Activated T-helper 1 cell treated with anti-CD3 and anti-CD28 coated beads, Interleukin-2, amount 50 U/mL, for 16 hours (primary cell): ENCODE measurements at places on chromosomes 7 and 10.

DNA sequence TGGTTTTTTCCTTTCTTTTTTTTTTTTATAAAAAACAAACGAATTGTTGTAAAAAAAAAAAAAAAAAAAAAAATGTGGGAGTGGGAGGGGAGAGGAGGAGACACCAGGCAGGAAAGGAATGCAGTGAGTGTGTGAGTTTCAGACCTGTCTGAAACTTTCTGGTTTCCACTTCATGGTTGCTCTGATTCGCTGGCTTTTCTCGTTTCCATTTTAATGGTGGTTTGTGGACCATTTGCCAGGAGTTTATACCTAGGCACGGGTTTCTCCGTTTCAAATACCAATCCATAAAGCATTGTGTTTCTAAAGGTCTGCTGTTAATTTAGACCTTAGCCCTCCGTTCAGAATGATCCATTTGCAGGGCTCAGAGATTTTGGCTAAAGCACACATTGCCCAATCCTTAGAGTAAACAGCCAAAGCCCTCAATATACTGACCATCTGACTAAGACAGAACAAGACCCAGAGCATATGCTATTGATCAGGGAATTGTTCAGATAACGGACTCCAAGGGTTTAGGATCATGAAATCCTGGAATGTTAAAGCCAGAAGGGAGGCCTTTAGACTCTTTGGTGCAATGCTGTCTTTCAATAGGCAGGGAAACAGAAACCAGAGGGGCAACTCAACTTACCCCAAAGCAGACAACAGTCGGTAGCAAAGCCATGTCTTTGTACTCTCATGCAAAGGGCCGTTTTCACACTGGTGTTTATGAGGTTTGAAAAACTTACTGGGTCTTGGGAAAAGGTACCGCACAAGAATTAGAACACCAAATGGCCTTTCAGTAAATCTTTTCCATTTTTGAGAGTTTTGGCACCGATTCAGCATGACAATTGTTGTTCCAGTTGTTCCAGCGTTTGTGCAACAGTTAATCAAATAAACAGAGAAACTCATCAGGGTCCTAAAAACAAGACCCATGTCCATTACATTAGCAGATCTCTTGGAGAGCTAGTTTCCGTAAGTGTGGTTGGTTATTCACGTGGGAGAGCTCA lies 94.3 kb upstream of the AGBL3 start:
- no peak for DNase-seq

GRCh38 chr7:108293149-108293612 lies 163.0 kb upstream of the LAMB4 start:
- DNase-seq: no peak

DNA sequence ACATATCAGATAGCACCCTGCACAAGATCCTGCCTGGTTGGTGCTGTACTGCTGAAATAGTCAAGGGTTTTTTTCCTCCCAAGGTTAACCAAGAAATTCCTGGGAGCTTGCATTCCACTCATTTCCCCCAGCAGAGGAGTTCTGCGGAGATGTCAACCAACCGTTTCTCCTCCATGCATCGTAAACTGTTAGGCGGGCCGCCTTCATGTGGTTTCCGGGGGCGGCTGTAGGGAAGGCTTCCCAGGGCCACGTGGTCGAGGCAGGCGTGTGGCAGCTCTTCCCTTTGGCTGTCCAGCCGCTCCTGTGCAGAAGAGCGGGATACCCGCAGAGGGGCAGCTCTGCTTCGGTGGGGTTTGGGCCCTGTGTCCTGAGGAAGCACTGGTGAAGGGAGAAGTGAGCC lies 113.7 kb downstream of the RGS10 start:
- no peak for DNase-seq

- DNase-seq: no peak
Measured at GRCh38 chr7:49397750-49398149, 375.7 kb upstream of the VWC2 start.

GRCh38 chr7:20409961-20410360 lies 79.3 kb downstream of the ITGB8 start:
- no peak for DNase-seq

- no peak for DNase-seq
Measured at GRCh38 chr10:103479135-103479534, at the start of gene CALHM3. CALHM3 (minus strand) TSS chr10:103479240; CDS start chr10:103479032, 208 bp downstream.

DNA sequence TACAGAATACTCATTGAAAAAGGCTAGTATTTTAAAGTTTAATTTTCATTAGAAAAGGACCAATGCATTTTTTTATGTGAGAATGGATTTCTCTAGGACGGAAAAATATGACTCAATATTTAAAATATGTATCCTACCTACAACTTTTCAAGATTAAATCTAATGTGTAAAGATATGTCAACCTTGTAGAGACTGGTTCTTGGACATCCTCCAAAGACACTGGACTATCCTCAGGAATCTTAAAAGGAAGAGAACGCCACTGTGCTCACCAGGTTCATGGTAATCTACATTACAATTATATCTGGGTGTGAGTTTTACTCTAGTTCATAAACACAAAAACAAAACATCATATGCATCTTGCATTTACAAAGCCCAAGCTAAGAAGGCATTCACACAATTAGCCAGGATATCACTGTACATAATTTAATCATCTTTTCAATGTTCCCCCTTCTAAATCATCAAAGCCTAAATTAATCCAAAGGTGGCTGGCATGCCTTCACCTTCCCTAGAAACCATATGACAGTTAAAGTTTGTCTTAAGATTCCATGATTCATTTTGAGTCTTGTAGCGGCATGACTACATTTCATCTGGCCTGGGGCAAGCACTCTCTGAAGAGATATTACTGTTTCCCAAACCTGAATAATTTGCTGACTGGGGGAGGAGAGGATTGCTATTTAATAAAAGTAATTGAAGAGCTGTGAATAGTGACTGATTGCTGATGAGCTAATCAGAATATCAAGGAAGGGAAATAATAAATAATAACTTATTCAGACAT lies 12.0 kb downstream of the SGCE start:
- no peak for DNase-seq
